ENCODE measurements at places on chromosomes 11 and 22.

- DNase-seq: no peak
These were observed 34.4 kb downstream of the CCDC34 start for GRCh38 chr11:27328614-27329013.

GRCh38 chr11:118615976-118616371 lies 8.6 kb downstream of the PHLDB1 start:
- DNase-seq: no peak

GRCh38 chr11:65445604-65446445 lies 23.2 kb downstream of the NEAT1 start:
- no peak for DNase-seq

DNA sequence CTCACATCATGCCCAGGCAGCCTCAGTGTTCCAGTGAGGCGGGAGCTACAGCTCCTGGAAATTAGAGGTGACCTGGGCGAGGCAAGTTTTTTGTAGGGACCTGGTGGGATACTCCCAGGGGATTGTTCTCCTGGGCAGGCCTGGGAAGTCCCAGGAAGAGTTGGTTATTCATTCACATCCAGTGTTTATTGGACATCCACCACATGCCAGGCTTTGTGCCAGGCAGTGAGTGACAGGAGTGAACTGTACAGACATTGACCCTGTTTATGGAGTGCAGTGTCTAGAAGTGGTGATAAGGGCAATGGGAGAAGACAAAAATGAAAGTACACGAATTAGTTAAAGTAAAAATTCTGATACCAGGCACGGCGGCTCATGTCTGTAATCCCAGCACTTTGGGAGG lies 29.4 kb downstream of the YWHAH start:
- DNase-seq: no peak

GRCh38 chr22:17013396-17014100 lies 5.5 kb upstream of the GAB4 start:
- DNase-seq: no peak

GRCh38 chr22:22144858-22145257 lies 99.7 kb upstream of the VPREB1 start:
- no peak for DNase-seq

- DNase-seq: no peak
These were observed 146.2 kb upstream of the RASSF10 start for GRCh38 chr11:12862696-12863469.

DNA sequence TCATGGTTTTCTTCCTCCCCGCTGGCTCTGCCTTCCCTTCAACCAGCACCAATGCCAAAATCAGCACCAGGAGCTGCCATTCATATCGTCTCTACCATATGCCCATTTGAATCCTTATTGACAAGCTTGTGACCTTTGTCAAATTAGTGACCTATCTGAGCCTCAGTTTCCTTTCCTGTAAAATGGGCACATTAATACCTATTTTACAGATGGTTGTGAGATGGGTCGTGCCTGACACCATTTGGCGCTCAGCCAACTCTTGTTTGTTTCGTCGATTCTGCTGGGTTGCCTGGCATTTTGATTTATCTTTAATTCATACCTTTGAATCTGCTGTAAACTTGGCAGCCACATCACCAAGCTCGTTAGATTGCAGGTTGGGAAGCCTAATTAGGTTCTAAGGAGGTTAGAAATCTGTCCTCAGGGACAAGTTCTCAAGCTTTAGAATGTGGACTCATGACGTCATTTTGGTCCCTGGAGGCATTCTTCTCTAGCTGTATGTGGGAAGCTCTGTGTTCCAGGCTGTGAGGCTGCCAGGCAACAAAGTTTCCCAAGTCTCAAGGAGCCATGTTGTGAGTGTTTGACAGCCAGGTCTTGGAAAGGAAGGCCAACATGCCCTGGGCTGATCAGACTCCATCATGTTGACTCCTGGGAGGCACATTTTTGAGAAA lies 61.0 kb downstream of the RPS6KA4 start:
- DNase-seq: no peak

DNA sequence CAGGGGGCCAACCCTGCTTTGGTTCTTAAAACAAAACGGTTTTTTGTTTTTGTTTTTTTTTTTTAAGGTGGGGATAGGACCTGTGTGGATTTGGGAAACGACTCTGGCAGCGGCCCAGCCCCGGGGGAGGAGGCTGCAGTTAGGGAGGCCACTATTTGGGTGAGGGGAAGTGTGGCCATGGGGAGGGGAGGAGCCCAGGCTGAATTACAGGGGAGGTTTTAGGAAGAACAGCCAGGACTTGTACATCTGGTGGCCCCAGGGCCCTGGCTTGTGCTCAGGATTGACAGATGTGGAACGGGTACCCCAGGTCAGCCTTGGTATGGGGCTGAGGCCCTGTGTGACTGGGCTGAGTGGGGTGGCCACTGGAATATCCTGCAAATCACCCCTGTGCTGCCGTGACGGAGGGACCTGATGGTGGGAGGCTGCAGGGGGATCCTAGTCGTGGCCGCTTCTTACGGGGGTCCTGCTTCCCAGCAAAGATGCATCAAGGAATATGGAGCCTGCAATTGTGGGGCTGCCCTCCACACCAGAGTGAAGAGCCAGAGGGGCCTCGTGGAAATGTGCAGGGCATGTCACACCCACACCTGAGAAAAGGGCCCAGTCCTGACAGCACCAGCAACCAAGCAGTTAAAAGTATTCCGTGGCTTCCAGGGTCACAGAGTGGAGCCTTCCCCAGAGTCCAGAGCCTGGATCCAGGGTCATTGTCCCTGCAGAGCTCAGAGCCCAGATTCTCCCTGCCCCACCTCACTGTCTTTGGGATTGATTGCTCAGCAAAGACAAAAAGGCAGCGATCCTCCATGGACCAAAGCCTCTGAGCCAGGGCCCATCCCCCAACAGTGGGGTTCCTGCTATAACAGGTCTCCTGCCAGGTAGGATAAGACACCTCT lies 55.2 kb upstream of the WNT7B start:
- DNase-seq: no peak

DNA sequence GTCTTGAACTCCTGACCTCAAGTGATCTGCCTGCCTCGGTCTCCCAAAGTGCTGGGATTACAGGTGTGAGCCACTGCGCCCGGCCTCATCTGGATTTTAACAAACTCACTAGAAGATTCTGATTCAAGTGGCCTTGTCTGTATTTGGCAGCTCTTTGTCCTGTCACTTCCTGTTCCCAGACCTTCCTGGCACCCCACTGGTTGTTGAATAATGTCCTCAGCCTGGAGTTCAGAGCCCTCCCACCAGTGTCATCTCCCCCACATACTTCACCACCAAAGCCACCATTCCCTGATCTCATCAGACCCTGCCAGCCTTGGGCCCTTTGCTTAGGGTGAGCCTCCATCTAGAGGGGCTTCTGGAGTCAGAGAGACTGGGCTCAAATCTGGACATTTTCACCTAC lies 3.3 kb downstream of the PELI3 start:
- no peak for DNase-seq

DNA sequence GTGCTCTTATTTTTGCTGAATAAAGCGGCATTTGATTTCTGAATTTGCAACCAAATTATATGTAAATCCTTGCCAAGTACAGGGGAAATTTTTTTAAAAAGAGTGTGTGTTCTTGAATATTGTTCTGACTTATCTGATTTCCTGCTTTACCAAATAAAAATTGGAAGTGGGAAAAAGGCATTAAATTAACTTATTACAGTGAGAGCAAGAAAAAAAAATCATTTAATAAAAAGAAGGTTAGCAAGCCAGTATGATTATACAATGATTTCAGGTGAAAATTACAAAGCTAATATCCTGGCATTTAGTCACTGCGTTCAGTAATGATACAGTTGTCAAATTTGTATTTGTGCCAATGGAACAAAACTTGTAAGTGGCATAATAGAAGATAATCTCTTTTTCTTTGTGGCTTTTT lies 82.1 kb upstream of the PPARA start:
- no peak for DNase-seq

GRCh38 chr22:38987171-38987895 lies 5.2 kb downstream of the APOBEC3B start:
- no peak for DNase-seq

Data from keratinocyte (primary cell).